ENCODE measurements at places on chromosomes 1 and 21.

GRCh38 chr1:234997201-234997895 is 131.3 kb downstream of the TOMM20 start:
- DNase-seq, result peak; percentile 90

DNA sequence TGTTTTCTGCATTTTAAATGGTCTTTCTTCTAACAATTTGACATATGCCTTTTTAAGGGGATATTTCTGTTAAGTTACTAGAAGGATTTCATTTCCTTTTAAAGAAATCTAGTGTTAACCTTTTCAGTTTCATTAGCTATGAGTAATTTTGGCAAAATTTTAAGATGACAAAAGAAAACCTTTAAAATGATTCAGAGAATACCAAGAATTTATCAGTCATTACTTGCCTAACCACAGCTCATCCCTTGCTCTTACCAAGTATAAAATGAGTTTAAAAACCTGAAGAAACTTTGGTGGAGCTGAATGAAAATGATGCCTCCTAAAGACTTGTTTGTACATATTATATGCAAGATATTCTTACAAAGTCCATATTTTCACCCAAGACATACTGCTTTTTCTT is 101.7 kb downstream of the NEK7 start:
- DNase-seq, result no peak

- peak; percentile 71 for DNase-seq
These were observed 115.1 kb upstream of the JUN start for GRCh38 chr1:58898739-58899586.

DNA sequence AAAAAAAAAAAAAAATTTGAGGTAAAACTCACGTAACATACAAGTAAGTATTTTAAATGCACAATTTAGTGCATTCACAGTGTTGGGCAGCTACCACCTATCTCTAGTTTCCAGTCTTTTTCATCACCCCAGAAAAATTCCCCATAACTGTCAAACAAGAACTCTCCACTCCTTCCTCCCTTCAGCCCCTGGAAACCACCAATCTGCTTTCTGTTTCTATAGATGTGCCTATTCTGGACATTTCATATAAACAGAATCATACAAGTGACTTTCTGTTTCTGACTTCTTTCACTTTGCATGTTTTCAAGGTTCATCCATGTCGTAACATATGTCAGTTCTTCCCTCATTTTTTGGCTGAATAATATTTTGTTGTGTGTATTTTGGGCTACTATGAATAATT is 24.9 kb upstream of the ETS2 start:
- no peak for DNase-seq

DNA sequence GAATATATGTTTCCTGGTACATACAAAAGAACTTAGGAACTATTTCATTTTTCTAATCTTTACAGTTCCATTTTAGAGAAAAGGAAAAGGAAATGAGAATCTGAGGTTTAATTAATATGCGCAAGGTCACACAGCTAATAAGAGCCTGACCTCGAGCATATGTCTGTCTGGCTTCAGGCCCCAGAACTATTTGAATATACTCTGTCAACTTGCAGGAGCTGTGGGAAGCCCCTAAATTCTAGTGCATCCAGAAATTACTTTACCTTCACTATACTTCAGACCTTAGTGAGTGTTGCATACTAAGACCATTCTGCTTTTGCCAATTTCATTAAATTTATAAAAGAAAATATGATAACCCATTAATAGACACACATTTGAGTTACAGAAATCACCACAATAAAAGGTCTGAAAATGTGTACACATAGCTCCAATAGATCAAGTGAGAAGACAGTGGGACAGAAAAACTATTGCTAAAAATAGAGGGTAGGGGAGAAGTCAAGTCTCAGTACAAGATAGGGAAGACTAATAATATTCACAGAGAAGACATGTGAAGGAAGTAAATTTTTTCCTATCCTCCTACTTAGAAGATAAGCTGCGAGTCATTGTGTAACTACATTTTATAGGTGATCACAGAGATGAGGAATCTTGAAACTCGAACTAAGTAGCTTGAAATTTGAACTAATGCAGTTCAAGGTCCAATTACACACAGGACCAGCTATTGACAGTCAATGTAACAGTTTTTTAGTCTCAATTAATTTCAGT is 3.8 kb downstream of the RGS13 start:
- DNase-seq, result no peak

All from mucosa of descending colon (tissue), 3 donors.